ENCODE measurements at places on chromosomes 16 and 17.

GRCh38 chr16:14215941-14216340, 144.8 kb downstream of the MRTFB start:
- no peak for DNase-seq

- DNase-seq: no peak
These were observed 112.1 kb downstream of the UTP18 start for GRCh38 chr17:51372345-51373004.

- DNase-seq: no peak
These were observed 32.3 kb downstream of the GJC1 start for GRCh38 chr17:44797802-44798201.

GRCh38 chr17:70629902-70630301, 460.6 kb downstream of the KCNJ2 start:
- DNase-seq: no peak

GRCh38 chr17:33115366-33115765, 123.7 kb downstream of the SPACA3 start:
- DNase-seq: no peak

DNA sequence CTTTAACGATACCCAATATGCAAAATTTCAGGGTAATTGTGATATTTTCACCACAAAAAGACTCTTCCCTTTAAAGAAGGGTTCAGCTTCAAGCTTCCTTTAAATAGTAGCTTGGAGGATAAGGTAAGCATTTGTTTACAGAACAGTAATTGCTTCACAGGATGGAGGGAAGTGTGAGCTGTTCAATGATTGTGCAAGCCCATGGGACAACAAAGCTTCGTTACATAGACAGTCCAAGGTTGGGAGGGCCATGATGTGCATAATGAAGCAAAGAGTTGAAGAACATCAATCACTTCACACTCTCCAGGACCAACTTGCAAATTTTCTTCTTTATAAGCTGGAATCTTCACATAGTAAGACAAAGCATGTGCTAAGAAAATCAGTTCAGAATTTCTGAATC, 145.0 kb upstream of the ASIC2 start:
- DNase-seq: no peak

DNA sequence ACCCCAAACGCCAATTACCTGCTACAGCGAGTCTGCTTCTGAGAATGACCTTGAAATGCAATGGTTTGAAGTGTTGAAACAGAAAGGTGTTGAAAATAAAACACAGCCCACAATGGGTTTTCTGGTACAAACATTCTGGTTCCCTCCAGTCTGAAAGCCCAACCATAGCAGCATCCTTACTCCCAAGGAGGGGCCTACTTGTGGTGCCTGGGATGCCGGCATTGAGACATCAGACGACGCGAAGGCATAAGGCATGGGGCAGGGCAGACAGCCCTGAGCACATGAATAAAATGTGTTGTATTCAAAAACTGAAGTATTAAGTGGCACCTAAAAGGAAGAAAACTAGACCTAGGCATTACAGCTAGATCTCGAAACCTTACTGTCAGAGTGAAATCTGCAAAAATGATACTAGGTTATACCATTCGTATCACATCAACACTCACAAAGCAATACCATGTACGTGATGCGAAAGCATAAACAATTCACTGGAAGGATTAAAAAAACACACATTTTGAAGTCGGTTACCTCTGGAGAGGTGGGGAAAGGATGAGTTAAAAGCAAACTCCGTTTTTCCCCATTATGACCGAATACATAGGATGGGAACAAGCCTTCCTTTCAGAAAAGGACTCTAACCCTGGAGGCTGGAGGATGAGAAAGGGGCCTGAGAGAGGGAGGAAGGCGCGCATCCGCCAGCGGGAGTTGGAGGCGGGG, 702 bp downstream of the NUDT21 start:
- no peak for DNase-seq

DNA sequence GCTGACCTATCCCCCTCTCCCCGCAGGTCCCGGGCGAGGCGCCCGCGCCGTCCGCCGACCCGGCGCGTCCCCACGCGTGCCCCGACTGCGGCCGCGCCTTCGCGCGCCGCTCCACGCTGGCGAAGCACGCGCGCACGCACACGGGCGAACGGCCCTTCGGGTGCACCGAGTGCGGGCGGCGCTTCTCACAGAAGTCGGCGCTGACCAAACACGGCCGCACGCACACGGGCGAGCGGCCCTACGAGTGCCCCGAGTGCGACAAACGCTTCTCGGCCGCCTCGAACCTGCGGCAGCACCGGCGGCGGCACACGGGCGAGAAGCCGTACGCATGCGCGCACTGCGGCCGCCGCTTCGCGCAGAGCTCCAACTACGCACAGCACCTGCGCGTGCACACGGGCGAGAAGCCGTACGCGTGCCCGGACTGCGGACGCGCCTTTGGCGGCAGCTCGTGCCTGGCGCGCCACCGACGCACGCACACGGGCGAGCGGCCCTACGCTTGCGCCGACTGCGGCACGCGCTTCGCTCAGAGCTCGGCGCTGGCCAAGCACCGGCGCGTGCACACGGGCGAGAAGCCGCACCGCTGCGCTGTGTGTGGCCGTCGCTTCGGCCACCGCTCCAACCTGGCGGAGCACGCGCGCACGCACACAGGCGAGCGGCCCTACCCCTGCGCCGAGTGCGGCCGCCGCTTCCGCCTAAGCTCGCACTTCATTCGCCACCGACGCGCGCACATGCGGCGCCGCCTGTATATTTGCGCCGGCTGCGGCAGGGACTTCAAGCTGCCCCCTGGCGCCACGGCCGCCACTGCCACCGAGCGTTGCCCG, 10.3 kb downstream of the ZNF771 start:
- peak; percentile 76 for DNase-seq

- no peak for DNase-seq
These were observed 45.4 kb upstream of the EMP2 start for GRCh38 chr16:10625595-10626357.

GRCh38 chr17:48751172-48751571, 22.6 kb upstream of the HOXB13 start:
- DNase-seq: no peak

GRCh38 chr16:85563034-85563433, 50.1 kb upstream of the GSE1 start:
- no peak for DNase-seq

DNA sequence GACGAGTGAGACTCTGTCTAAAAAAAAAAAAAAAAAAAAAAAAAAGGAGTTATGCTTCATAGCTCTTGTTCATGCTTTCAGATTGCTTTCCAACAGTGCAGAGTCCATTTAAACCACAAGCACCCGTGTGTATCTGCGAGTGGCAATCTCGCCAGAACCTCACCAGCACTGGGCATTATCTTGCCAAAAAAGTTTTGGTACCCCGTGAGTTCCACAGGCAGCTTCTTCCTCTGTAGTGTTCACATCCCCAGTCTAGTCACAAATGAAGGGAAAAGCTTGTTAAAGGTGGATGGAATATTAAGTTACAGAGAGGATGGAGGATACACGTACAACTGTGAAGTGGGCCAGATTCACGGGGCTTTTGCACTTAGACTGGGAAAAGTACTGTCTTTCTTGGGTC, 33.5 kb downstream of the WSB1 start:
- DNase-seq: no peak

- no peak for DNase-seq
These were observed 47.8 kb downstream of the BMERB1 start for GRCh38 chr16:15482068-15482747.

- no peak for DNase-seq
These were observed 1.6 kb upstream of the GLP2R start for GRCh38 chr17:9824094-9824493.

- no peak for DNase-seq
These were observed 1.0 kb downstream of the TMEM114 start for GRCh38 chr16:8589057-8589899.

GRCh38 chr16:85898521-85899442, at the start of gene IRF8:
Gene IRF8, plus strand, starts transcription at chr16:85899162. Its CDS starts 3,854 bp downstream, at chr16:85903016.
- no peak for DNase-seq

GRCh38 chr17:2723505-2723996, 12.0 kb upstream of the CLUH start:
- DNase-seq: no peak
